ENCODE measurements at places on chromosomes 13 and 19.
A peak's percentile ranks its signal among the peaks of the same experiment; 100 is the strongest.

- DNase-seq = no peak
Measured at GRCh38 chr13:111947876-111948275, 119.1 kb upstream of the SOX1 start.

DNA sequence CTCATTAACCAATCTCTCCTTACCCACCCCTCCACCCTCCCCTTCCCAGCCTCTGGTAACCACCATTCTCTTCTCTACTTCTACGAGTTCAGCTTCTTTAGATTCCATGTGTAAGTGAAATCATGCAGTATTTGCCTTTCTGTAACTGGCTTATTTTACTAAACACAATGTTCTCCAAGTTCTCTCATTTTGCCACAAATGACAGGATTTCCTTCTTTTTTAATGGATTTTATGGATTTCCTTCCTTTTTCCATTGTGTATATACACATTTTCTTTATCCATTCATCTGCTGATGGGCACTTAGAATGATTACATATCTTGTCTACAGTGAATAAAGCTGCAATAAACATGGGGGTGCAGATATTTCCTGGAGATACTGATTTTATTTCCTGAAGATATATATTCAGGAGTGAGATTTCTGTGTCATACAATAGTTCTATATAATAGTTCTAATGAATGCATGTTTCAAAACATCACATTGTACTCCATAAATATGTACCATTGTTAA is 20.2 kb downstream of the KCTD12 start:
- no peak for DNase-seq

- peak; percentile 20 for DNase-seq
Measured at GRCh38 chr13:113835461-113836270, 28.2 kb downstream of the GAS6 start.

DNA sequence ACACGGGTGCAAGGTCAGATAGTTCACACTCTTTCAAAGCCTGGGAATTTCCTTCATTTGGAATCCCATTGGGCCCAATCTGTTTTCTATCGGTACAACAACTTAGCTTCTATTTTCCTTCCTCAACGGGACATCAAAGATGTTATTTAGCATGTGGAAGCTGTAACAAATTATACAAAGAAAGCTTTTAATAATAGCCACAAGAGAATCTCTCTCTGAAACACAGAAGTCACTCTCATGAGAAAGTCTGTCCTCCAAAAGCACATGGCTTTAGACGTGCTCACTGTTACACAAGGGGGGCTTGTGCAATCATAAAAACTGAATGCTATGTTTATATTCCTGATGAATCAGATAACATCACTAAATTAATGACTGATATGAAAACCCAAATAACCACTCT is 28.9 kb upstream of the CYSLTR2 start:
- DNase-seq = no peak

GRCh38 chr19:30204721-30205120 is 167.5 kb upstream of the ZNF536 start:
- no peak for DNase-seq

- no peak for DNase-seq
Measured at GRCh38 chr13:45899406-45899805, 47.9 kb upstream of the SIAH3 start.

GRCh38 chr13:44257796-44258195 is 115.8 kb upstream of the SERP2 start:
- no peak for DNase-seq

DNA sequence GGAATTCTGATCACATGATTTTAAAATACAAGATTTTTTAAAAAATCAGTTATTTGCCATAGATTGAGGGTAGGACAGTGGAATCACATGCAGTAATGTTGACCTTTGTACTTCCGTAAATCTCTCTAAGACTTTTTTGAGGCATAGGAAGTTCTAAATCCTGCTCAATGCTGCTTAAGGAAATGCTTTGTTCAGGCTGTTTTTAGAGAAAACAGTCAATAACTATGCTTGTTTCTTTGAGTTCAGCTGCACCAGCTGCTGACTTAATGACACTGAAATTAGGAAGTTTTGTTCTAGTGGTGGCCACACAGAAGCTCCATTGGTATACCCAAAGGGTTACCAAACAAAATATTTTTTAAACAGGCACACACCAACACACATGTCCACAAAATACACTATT is 60.9 kb downstream of the KLF12 start:
- no peak for DNase-seq
